ENCODE measurements at places on chromosomes 16 and 17.
A peak's percentile ranks its signal among the peaks of the same experiment; 100 is the strongest.

GRCh38 chr17:45812102-45812501, 28.0 kb downstream of the CRHR1 start:
- DNase-seq: no peak

DNA sequence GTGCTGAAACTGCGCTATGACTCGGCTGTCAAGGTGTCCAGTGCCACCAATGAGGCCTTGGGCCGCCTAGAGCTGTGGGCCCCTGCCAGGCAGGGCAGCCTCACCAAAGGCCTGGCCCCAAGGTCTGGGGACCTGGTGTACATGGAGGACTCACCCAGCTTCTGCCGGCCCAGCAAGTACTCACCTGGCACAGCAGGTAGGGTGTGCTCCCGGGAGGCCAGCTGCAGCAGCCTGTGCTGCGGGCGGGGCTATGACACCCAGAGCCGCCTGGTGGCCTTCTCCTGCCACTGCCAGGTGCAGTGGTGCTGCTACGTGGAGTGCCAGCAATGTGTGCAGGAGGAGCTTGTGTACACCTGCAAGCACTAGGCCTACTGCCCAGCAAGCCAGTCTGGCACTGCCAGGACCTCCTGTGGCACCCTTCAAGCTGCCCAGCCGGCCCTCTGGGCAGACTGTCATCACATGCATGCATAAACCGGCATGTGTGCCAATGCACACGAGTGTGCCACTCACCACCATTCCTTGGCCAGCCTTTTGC, 25.0 kb downstream of the WNT9B start:
- DNase-seq: no peak

GRCh38 chr16:74556375-74556922, 50.5 kb downstream of the GLG1 start:
- no peak for DNase-seq

- DNase-seq: no peak
Observed at GRCh38 chr17:67260170-67260987, 15.4 kb upstream of the HELZ start.

DNA sequence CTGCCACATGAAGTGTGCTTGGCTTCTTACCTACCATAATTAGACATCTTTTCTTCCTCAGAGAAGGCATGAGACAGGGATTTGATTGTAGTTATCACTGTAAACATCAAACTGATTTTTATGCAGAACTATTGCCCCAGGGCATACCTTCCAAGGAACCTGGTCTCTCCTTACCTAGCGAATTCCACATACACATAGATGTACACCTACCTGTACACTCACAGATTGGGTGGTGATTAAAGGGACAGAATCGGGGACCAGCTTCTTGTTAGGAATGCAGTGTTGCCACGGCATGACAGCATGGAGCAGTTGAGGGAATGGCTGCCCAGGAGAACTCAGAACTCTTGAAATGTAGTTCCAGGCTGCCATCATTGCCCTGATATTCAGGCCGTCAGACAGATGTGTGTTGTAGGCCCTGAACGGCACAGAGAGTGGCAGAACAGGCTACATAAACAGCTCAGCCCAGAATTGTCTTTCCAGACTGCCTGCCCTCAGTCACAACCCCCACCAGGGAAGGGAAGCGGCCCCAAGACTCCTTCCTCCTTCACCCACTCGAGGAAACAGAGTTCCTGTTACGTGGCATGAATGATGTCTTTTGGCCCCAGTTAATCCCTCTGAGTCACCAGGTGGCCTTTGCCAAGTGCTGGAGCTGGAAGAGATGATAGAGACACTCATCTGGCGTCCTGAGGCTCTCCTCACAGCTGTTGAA, 17.8 kb upstream of the NAGLU start:
- no peak for DNase-seq

DNA sequence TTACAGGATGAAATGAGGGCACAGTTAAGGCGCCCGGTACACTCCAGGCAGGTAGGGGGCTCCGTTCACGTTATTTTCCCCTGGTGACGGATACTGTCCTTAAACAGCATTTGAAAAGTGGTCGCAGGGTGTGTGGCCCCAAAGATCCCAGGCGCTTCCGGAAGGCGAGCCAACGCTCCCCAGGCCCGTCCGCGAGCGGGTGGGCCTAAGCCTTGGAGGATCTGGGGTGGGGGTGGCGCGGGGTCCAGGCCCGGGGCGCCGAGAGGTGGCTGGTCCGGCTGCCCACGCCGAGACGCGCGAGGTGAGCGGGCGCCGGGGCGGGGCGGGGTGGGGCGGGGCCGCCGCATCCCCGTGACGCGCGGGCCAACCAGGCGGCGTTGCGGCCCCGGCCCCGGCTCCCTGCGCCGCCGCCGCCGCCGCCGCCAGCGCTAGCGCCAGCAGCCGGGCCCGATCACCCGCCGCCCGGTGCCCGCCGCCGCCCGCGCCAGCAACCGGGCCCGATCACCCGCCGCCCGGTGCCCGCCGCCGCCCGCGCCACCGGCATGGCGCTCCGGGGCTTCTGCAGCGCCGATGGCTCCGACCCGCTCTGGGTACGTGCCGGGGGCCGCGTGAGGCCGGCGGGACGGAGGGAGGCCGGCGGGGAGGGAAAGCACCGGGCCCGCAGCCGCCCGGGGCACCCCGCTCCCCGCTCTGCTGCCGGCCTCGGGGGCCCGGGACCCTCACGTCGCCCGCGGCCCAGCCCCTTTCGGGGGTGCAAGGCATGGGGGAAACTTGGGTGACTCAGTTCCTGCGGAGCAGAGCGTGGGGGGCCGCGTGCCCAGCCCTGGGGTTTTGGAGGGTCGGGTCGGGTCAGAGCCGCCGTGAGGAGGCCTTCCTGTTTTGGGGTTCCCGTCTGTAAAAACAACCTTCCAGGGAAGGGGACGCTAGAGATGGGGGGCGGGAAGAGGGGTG, at the start of gene ABCC1:
Gene ABCC1 (plus strand): TSS at position 407 of the 951 bp plus-strand sequence. CDS start 136 bp downstream, at position 543.
- DNase-seq: peak; percentile 40

DNA sequence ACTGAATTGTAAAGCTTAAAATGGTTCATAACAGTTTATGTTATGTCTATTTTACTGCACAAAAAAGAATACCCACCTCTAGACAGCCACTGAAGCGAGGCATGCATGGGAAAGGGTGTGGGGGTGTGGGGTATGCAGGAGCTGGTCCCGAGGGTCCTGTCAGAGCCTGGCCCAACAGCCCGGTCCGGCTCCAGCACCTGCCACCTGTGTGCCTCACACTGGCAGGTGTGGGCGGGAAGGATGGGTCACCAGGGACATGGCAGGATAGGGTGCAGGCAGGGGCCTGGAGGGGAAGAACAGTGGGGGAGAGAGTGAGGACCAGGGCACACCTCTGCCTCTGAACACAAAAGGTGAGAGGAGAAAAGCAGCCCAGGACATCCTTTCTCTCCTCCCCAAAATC, 22.8 kb upstream of the RASD1 start:
- DNase-seq: no peak

GRCh38 chr16:12573730-12574383, 229.8 kb downstream of the CPPED1 start:
- peak; percentile 20 for DNase-seq

DNA sequence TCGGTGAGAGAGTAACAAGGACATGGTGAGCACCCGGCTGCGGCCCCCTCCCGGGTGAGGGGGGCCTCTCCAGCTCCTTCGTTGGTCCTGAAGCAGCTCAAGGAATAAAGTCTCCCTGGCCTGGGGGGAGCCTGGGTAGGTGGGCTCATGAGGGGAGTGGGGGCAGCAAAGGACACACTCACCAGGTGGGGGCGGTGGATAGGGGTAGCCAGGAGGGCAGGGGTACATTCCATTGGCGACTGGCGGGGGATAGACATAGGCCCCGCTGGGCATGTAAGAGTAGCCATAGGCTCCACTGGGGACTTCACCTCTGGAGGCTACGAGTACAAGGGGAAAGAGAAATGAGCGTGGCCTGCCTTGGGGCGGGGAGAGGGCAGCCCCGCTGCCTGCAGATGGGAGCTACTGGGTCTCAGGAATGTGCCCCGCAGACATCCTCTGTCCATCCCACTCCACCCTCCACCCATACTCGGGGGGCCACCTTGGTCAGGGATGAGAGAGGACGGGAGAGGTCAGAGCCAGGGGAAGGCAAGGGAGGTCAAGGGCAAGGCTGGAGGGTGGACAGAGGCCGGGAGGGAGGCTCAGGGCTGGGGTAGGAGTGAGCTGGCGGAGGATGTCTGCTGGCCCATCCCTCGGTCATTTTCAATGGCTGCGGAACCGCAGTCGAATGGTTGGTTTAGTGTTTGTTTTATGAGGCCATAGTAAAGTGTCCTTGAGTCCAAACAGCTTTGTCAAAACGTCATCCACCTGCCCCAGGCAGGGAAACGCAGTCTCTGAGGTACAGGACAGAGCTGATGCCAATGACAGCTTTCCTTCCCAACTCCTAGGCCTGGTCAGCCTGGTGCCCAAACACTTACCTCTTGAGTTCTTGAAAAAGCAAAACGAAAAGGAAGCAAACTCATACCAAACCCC, 3.7 kb upstream of the UNC13D start:
- DNase-seq: no peak

GRCh38 chr17:32492648-32493289, 6.0 kb downstream of the CDK5R1 start:
- DNase-seq: no peak

DNA sequence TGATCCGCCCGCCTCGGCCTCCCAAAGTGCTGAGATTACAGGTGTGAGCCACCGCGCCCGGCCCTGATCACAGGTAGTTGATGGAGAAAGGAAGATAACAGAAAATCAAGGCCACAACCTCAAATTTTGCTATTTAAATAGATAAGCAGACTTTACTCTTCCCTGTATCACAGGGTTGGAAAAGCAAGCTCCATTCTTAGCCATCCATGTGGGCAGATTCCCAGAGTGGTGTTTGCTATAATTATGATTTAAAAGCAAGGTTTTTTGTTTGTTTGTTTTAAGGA, 44.4 kb downstream of the TUBD1 start:
- DNase-seq: no peak

GRCh38 chr16:61024180-61024900, 1011.9 kb downstream of the CDH8 start:
- DNase-seq: no peak

DNA sequence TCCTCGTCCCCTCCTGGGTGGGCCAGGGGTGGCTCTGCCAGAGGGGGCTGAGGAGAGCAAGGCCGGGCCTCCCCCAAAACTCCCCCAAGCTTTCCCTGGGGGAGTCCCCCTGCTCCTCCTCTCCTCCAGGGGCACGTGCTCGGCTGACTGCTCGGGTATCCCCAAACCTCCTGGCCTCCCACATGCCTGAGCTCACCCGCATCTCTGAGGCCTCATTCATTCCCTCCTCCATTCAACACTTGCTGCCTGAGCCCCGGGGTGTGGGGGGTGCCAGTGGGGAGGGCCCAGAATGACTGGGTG, 83.1 kb downstream of the RTN4RL1 start:
- no peak for DNase-seq

DNA sequence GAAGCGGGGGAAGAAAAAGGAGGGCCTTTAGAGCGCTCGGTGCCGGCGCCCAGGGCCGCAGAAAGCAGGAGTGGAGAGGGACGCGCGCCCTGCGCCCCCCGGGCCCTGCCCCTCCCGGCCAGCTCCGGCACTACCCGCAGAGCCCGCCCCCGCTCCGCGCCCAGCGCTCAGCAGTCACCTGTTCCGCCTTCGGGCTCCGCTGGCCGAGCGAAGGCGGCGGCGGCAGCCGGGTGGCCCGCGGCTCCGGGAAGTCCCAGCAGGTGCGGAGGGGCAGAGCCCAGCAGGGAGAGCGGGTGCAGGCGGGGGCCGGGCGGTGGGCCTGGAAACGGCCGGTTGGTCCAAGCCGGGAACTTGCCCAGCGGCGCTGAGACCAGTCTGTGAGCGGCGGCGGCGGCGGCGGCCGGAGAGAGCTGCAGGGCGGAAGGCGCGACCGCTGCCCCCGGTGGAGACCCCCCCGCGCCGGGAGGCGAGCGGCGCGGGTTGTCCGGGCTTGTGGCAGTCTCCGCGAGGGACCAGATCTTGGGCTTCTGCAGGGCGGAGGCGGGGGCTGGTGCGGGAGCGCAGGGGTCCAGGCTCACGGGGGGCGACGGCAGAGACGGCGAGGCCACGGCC, 2.2 kb downstream of the IRX3 start:
- no peak for DNase-seq

DNA sequence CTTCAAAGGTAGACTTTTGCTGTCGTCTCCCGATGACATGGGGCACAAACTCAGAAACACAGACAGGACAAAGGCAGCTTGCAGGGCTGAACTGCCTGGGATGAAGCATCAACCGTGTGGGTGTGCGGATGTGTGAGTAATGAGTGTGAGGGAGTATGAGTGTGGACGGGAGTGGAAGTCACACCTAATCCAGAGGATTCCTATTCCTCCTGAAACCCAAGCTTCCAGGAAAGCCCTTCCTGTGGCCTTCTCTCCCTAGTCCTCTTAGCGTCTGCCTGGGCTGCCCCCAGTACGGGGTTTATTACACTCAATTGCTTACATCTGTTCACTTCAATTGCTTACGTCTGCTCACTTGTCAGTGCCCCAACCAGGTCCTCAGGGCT, 2.3 kb upstream of the IL4R start:
- no peak for DNase-seq

GRCh38 chr17:36034127-36034526, 16.4 kb upstream of the CCL23 start:
- no peak for DNase-seq

GRCh38 chr16:22844416-22844815, 30.5 kb downstream of the HS3ST2 start:
- DNase-seq: no peak

DNA sequence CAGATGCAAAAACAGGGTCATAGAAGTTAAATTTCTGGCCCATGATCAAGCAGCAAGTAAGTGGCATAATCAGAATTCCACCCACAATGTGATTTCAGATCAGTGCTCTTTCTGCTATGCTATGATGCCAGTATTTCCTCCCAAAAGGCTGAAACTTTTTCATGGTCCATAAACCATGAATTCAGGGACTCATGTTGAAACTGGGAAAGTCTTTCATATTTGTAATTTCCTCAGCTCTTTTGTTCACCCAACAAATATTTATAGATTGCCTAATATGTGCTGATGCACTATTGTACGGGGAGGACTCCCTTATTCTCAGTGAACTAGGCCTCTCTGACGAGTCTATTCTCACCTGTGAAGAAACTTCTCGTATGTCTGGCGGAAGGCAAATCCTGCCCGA, 156.3 kb downstream of the MYO1D start:
- no peak for DNase-seq

DNA sequence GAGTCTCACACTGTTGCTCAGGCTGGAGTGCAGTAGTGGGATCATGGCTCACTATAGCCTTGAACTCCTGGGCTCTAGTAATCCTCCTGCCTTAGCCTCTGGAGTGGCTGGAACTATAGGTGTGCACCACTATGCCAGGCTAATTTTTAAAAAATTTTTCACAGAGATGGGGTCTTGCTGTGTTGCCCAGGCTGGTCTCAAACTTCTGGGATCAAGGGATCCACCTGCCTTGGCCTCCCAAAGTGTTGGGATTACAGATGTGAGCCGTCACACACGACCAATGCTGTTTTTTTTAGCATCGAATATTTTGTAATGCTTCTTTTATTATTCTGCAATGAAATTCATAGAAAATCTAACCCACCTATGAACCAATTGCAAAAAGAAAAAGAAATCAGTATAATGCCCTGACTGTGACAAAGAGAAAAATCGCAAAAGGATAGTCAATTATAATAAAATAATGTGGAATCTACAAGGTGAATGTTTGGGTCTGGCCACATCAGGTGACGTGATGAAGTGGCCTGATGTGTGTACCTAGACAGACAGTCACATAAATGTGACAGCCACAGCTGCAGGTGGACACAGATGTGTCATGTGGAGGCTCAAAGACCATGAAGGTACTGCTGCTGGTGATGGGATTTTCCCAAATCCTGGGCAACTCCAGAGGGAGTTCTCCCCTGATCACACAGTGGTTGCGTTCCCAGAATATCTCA, 33.6 kb upstream of the ZCCHC14 start:
- no peak for DNase-seq

GRCh38 chr17:45873728-45874127, 20.6 kb upstream of the MAPT start:
- DNase-seq: no peak
